ENCODE measurements at places on chromosomes 12 and 14.

DNA sequence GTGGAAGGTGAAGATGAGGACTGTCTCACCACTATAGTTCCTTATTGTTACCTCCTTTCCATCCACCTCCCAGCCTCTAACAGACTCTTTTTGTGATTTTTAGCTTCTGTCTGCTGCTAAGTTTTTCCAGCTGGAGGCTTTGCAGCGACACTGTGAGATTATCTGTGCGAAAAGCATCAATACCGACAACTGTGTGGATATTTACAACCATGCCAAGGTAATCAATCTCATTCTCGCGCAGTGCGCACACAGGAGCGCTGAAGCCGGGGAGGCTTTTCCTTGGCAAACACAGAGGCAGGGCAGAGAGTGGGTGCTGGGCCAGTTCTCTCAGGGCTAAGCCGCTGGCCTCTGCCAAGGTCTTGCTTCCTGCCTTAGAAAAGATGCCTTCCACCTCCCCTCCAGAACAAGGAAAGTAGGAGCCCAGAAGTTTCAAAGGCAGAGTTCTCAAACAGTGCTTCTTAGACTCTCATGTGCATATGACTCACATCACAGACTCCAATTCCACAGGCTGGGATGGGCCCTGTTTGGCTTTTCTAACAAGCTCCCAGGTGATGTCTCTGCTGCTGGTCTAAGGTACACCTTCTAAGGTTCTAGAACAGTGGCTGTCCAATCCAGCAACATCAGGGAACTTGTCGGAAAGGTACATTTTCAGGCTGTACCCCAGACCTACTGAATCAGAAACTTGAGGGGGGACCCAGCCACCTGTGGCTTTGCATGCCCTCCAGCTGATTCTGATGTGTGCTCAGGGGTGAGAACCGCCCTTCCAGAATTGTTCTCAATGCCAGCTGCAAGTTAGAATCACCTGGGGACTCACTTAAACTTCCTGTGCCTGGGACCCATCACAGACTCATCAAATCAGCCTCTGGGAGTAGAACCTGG is 33.8 kb upstream of the PWP1 start:
- no peak for DNase-seq

GRCh38 chr12:27732281-27732680 is 21.6 kb downstream of the MRPS35 start:
- DNase-seq: no peak

DNA sequence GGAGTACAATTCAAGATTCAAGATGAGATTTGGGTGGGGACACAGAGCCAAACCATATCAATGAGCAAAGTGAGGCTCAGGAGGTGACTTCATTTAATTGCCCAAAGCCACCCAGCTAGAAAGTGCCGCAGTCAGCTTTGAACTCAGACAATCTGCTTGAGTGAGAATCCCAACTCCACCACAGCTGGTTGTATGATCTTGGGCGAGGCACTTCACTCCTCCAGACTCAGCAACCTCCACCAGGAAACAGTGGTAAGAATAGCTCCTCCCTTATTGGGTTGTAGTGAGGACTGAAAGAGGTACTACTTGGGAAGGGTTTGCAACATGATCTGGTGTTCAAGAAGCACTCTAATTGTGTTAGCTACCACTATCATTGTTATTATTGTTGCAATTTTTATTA is 129.2 kb upstream of the RFLNA start:
- no peak for DNase-seq

- no peak for DNase-seq
Measured at GRCh38 chr14:66859063-66859671, 330.1 kb upstream of the GARIN2 start.

DNA sequence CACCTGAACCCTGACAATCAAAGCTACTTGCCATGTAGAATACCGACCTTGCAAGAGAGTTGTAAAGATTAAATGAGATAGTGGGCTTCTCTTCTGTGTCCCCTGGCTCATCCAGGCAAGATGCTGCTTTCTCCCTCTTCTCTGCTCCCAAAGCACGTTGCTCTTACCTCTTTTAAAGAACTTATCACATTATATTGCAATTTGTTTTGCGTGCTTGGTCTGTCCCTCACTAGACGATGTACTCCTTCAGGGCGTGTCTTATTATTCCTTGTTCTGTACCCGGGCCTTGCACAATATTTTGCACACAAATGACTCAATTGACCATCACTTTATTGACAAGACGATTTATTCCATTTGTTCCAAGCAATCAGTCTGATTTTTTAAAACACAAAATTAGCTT is 3.3 kb downstream of the DCN start:
- no peak for DNase-seq

- no peak for DNase-seq
Measured at GRCh38 chr12:80829767-80830166, 108.0 kb downstream of the LIN7A start.

DNA sequence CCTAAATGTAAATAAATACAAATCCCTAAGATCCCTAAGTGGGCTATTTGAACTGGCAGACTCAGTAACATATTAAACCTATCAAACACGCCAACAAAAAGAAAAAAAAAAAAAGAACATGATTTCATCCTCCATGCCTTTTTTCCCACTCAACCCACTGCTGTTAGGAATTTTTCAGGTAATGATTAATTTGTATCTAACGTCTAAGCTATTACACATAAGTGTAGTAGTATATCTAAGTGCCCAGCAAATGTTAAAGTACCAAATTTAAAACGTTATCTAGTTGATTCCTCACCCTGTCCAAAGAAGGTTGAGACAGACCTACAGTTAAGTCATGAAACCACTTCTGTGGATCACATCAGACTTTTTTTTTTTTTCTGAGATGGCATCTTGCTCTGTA is 16.4 kb upstream of the ARID4A start:
- no peak for DNase-seq

DNA sequence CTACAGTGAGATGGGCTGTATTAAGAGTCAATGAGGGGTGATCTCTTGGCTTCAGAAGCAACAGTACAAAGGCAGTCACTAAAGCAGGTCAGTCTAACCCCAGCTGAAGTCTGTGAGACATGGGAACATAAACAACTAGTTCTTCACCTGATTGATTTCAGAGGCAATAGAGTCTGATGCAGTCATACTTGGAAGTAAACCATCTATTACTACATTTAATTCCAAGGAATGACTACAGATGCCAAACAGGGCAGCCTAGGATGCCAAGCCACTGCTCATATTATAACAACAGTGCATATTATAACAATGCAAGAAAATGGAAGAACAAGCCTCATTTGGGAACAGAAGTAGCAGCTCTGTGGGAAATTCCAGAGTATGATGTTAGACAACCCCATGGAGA is 35.8 kb downstream of the GRIN2B start:
- no peak for DNase-seq

Data from HuH-7.5 (cell line).